ENCODE measurements at places on chromosomes 13 and 19. TPM values are rescaled to one million over a fixed set of nuclear protein-coding genes. Genes with fewer than 3 reads are reported as not detected.
A peak's percentile ranks its signal among the peaks of the same experiment; 100 is the strongest.

- peaks cover 28% of the 10 kb centered on the region for H3K4me1 ChIP-seq
- DNase-seq: no peak
- no peaks in the 10 kb centered on the region for H3K36me3 ChIP-seq
- H3K27ac ChIP-seq: peak overlapping the region; percentile 95
- H3K27me3 ChIP-seq: no peaks in the 10 kb centered on the region
Observed at GRCh38 chr19:49875177-49875576, 2.0 kb downstream of the AKT1S1 start.

SEMA6B gene
- total RNA-seq: 0.13 TPM

GRCh38 chr13:73195091-73195490 lies 136.3 kb downstream of the KLF5 start:
- no peak for DNase-seq
- no peaks in the 10 kb centered on the region for H3K36me3 ChIP-seq
- no peaks in the 10 kb centered on the region for H3K4me1 ChIP-seq
- no peaks in the 10 kb centered on the region for H3K27me3 ChIP-seq
- no peak overlapping the region for H3K4me3 ChIP-seq

DNA sequence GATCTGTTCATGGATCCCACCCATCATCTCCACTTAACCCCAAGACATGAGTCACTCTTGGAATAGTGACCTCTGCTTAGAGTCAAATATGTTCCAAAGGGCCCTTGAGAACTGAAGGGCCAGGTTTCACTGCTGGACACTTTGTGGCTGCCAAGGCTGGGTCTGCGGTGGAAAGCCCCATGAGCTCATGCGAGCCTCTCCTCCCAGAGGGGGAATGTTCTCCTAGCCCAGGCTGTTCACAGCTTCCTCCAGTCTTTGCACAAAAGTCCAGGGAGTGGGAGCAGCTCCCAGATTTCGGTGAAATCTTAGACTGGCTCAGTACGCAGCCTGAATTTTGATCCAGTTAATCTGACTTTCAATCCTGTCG lies 732 bp upstream of the DCLK1 start:
- H3K36me3 ChIP-seq: no peaks in the 10 kb centered on the region
- no peak overlapping the region for H3K4me3 ChIP-seq
- peaks cover 3% of the 10 kb centered on the region for H3K27me3 ChIP-seq
- no peak overlapping the region for H3K27ac ChIP-seq
- DNase-seq: no peak

USPL1 gene
- total RNA-seq: 14.3 TPM

- no peaks in the 10 kb centered on the region for H3K27me3 ChIP-seq
- no peak overlapping the region for H3K27ac ChIP-seq
- H3K4me3 ChIP-seq: no peak overlapping the region
- H3K4me1 ChIP-seq: peaks cover 7% of the 10 kb centered on the region
- peaks cover 17% of the 10 kb centered on the region for H3K36me3 ChIP-seq
- no peak for DNase-seq
Observed at GRCh38 chr19:46372901-46373490, 26.1 kb downstream of the PPP5C start.

DNA sequence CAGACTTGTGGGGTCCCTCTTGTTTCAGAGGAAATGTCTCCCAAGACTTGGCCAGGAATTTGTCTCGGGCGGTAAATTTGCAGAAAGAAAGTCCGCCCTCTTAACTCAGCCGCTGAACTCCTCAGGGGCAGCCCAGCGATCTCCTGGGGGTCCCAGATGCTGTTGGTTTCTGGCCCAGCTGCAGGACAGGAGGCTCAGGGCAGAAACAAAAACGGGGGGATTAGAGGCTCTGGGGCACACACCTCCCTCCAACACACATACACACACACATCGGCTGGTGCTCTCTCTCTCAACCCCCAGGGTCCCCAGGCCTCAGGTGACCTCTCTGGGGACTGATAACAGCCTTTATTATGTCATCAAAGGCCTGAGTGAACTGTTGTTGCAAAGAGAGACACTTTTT lies 7.1 kb downstream of the ARHGEF18 start:
- no peak for DNase-seq
- no peaks in the 10 kb centered on the region for H3K36me3 ChIP-seq
- H3K4me3 ChIP-seq: no peak overlapping the region
- no peaks in the 10 kb centered on the region for H3K27me3 ChIP-seq
- no peak overlapping the region for H3K27ac ChIP-seq
- peaks cover 9% of the 10 kb centered on the region for H3K4me1 ChIP-seq

- H3K27me3 ChIP-seq: no peaks in the 10 kb centered on the region
- H3K4me3 ChIP-seq: no peak overlapping the region
- peaks cover 11% of the 10 kb centered on the region for H3K36me3 ChIP-seq
- H3K4me1 ChIP-seq: peaks cover 9% of the 10 kb centered on the region
Observed at GRCh38 chr19:45070861-45071544, 5.3 kb downstream of the ZNF296 start.

- no peaks in the 10 kb centered on the region for H3K36me3 ChIP-seq
- H3K27me3 ChIP-seq: no peaks in the 10 kb centered on the region
- no peak for DNase-seq
- no peak overlapping the region for H3K27ac ChIP-seq
- no peak overlapping the region for H3K4me3 ChIP-seq
- peaks cover 20% of the 10 kb centered on the region for H3K4me1 ChIP-seq
Observed at GRCh38 chr19:29854033-29854432, 42.2 kb downstream of the CCNE1 start.
